Ovary (tissue), 10 donors: ENCODE measurements at places on chromosomes 1 and 21.

DNA sequence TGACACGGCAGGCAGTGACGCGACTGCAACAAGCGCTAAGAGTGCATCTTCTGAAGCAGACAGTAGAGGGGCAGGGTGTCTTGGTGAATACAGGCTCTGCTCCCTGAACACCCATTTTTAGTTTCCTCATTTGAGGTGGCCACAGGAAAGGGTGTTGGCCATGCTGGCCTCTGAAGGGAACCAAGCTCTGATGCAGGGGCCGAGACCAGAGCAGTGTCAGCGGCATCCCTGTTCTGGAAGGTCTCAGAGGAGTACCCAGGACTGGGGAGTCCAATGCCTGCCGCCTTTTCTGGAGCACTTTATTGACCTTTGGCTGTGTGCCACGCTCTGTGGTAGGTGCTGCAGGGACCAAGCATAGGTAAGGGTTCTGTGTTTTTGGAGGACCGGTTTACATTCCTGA is 100.4 kb downstream of the KCNJ6 start:
- DNase-seq = no peak

GRCh38 chr1:184597650-184598357 is 156.9 kb downstream of the EDEM3 start:
- DNase-seq = no peak

DNA sequence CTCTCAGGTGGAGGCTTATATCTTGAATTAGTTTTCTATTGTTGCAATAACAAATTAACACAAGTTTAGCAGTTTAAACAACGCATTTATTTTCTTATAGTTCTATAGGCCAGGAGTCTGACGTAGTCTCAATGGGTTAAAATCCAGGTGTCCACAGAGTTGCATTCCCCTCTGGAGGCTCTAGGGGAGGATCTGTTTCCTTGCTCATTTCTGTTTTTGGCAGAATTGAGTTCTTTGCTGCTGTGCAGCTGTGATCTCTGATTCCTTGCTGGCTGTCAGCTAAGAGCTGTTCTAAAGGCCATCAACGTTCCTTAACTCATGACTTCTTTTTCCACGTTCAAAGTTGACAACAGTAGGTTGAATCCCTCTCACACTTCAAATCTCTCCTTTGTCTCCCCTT is 31.8 kb downstream of the S100A10 start:
- no peak for DNase-seq

- no peak for DNase-seq
Observed at GRCh38 chr1:117930484-117930883, 945 bp downstream of the WDR3 start.
